GM18507 (cell line): ENCODE measurements at places on chromosomes 2 and 18.

DNA sequence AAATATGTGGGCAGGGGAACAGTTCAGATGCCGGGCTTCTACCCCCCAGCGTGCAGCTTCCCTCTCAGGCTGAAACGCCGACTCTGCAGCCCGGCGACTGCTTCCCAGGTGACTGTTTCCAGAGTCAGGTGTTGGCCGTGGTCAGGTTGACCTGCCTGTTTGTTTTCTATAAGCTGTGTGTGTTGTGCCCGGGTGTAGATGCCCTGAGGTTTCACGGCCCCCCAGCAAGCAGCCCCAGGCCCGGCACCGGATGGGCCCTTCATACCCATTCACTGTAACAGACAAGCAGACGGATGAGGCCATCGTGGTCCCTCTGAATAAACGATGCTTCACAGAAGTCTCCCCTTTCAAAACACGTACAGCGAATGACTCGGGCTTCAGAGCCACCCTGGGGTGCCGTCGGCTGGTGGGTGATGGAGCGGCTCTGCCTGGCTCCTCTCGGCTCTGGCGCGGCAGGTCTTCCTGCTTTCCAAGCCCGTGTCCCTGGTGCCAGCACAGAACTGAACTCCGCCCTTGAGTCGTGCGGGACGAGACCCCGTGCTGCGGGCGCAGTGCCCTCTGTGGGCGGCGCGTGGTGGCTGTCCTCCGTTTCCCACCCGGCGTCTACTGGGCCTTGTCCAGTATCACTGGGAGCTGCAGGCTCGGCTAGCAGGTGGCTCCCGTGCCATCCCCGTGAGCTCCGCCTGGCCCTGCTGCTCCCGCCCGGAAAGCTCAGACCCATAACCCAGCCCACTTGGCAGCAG is 15.0 kb upstream of the KCNG2 start:
- no peak for DNase-seq

DNA sequence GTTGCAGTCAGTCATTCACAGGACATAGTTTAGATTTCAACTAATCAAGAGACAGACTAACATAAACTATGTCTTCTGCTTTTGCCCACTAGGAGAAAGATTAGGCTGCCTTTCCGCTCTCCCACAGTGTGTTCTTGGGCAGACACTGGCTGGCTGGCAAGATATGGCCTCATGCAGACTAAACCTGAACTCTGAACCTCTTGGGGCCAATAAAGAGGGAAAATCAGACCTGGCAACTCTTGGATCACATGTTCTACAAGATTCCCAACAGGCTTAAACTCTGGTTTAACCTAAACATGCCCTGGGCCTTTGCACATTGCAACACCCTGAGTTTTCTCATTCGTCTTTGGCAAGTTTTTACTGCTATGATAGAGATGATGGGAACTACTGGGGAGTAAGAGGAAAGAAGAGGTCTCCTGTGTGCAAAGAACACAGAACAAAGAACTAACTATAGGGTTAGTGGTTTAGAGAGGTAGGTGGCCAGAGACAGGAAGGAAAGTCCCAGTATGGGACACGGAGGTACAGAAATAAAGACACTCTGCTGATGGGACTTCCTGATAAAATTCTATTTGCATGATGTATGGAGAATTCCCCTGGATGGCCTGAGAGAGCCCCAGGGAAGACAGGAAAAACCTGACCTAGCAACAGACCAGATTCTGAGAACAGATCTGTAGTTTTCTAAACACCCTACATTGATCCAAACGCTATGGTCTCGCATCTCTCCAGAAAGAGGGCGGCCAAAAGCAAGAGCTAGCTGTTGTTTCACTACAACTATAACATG is 2.0 kb upstream of the ATRAID start:
- no peak for DNase-seq

GRCh38 chr2:50455351-50455939 is 576.5 kb downstream of the NRXN1 start:
- DNase-seq, result no peak

GRCh38 chr2:62824388-62824787 is 118.9 kb downstream of the EHBP1 start:
- DNase-seq, result no peak

DNA sequence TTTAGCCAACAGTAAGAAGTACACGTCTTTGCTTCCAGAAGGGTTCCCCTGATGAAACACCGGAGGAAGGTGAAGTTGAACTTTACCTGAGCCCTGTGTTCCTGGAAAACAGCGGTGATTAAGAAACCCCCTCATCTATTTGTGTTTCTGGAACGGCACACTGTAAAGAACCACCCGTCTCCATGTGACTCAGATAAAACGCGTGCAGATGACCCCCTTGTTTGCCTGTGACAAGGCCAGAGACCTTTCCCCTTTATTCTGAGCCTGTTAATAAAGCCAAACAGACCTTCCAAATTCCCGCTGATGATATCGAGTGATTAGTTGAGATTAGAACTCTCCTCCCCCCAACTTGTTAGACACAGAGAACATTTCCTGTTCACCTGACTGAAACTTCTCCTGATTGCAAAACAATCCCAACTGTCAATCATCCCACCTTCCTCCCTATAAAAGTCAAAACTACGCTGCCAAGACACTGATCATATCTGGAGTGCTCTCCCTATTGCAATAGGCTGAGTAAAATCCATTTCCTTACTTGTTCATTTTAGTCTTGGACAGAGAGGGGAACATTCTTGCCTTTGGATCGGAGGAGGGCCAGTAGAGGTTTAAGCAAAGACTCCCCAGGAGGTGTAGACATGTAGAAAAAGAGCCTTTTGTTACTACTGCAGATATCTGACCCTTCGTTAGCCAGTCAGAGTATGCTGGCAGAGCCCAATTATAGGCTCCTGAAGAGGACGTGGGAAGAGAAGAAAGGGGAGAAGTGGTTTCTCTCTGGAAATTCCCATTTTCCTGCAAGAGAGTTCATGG is 914 bp upstream of the IWS1 start:
- DNase-seq, result no peak

DNA sequence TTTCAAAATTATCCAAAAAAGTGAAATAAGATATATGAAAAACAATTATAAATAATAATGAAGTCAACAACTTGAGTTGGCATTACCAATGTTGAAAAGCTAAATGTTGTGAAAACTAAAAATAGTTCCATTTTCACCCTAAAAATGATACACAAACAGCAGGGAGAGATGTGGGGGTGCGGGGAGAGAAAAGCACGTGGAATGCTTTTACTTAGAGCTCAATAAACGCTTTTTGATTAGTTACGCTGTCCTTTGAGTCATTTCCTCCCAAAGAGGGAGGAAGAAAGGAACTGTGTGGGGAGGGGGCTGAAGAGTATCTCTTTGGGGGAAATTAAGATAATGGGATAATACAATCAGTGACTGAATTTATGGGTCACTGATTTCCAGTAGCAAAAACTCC is 29.2 kb downstream of the ZNF521 start:
- DNase-seq, result no peak

DNA sequence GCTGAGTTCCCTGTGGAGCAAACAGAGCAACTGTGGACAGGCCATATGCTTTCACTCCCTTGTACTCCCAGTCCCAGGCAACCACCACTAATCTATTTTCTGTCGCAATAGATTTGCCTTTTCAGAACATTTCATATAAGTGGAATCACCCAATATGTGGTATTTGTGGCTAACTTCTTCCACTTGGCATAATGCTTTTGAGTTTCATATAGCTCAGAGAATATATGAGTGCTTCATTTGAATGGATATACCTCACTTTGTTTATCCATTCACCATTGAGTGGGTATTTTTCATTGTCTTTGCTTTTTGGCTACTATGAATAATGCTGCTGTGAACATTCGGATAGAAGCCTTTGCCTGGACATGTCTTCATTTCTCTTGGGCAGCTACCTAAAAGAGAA is 151.9 kb downstream of the CERS6 start:
- DNase-seq, result no peak
